ENCODE measurements at places on chromosomes 6 and 20.
A peak's percentile ranks its signal among the peaks of the same experiment; 100 is the strongest.

GRCh38 chr6:108714766-108715414, 133.3 kb upstream of the ARMC2 start:
- no peak for DNase-seq

- DNase-seq: peak; percentile 99
Observed at GRCh38 chr6:141464490-141464889, 668.2 kb upstream of the GJE1 start.

- DNase-seq: no peak
Observed at GRCh38 chr6:104986625-104987024, 29.7 kb downstream of the LIN28B start.

DNA sequence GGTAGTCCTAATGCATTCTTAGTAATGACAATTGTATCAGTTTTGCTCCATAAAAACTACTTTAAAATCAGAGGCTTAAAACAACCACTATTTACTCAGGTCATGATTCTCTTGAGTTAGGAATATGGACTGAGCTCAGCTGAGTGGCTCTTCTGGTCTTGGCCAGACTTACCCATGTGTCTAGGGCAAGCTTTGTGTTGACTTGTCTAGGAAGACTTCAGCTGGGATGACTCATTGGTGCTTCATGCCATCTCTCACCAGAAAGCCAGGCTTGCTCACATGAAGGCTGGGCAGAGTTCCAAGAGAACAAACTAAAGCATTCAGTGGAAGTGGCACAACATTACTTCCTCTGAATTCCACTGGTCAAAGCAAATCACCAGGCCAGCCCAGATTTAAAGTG, 155.3 kb downstream of the DHX35 start:
- no peak for DNase-seq

GRCh38 chr6:158626360-158627167, 18.0 kb downstream of the DYNLT1 start:
- DNase-seq: no peak

DNA sequence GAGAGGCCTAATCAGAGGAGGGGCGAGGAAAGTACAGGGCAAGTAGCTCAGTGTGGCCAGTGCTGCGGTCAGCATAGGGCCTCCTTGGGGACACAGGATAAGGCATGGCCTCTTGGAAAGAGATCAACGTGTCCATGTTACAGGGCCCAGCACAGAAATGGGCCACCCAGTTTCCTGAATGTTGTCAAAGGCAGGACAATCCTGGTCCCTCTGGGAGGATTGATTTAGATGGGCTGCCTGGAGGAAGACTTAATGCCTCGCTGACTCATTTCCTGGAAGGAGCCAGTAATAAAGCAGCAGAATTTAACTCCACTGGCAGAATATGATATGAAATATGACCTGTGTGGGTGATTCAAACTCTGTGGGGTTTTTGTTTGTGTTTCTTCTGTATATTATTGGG, 16.6 kb downstream of the DDO start:
- no peak for DNase-seq

DNA sequence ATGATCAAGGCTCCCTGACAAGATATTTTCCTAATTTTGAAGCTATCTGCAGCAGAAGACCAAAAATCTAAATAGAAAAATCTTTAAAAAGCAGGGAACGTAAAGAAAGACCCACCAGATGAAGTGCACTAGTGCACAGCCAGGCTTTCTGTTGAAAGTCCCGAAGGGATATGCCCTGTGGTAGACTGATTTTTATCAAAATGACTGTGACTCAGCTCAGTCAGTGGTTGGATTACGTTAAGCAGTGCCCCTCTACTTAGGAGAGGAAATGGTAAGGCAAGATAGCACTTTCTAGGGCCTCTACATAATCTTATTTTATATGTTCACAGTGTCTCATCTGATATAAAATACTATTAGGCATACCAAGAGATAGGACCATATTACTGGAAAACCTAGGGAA, 123.4 kb upstream of the RAB32 start:
- no peak for DNase-seq

All from NCI-H748 treated with DMSO at 0.1 percent for 48 hours (cell line).